ENCODE measurements at places on chromosomes 2 and 18.

GRCh38 chr2:23605236-23605635 lies 220.3 kb downstream of the KLHL29 start:
- DNase-seq, result no peak

GRCh38 chr2:23793476-23793875 lies 133.4 kb downstream of the ATAD2B start:
- DNase-seq, result no peak

GRCh38 chr2:104982111-104982510 lies 55.8 kb upstream of the MRPS9 start:
- no peak for DNase-seq

GRCh38 chr18:45379903-45380302 lies 235.4 kb upstream of the SLC14A2 start:
- no peak for DNase-seq

DNA sequence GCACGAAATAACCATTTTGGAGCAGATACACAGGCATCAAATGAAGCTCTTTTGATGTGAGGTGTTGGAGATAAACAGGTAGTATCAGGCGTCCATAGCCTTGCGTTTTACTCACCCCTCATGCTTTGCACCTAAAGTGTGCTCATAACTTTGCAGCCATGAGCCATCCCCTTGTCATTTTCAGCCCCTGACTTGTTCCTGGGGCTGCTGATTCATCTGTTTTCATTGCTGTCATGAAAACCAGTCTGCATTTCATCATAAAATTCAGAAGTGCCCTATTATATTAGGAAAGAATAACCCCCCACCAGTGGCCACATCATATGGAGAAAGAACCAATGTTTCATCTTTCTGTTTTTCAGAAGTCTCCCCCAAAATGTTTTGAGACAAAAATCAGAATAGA lies 329.7 kb upstream of the NRP2 start:
- DNase-seq, result no peak

DNA sequence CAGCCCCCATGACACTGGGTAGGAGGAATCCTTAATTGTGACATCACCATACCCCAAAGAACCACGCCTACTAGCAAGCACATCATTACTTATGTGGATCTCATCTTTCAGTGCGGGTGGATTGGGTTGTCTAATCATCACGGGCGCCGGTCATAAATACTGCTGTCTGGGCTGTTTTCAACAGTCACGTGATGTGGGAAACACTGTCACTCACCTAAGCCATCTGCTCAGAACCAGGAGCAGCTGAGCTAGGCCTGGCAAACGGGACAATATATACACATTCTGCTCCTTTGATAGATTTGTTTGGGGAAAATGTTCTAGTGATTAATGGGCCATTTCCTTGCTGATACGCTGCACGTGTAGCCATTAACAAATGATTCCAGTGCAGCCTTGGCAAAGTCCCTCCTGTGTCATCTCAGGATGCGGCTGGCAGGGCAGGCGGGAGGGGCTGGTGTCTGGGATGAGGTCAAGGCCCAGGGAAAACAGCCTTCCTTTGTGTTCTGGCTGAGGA lies 145.9 kb upstream of the COPS8 start:
- DNase-seq, result no peak

GRCh38 chr2:56325661-56326345 lies 142.0 kb downstream of the CCDC85A start:
- DNase-seq, result no peak

DNA sequence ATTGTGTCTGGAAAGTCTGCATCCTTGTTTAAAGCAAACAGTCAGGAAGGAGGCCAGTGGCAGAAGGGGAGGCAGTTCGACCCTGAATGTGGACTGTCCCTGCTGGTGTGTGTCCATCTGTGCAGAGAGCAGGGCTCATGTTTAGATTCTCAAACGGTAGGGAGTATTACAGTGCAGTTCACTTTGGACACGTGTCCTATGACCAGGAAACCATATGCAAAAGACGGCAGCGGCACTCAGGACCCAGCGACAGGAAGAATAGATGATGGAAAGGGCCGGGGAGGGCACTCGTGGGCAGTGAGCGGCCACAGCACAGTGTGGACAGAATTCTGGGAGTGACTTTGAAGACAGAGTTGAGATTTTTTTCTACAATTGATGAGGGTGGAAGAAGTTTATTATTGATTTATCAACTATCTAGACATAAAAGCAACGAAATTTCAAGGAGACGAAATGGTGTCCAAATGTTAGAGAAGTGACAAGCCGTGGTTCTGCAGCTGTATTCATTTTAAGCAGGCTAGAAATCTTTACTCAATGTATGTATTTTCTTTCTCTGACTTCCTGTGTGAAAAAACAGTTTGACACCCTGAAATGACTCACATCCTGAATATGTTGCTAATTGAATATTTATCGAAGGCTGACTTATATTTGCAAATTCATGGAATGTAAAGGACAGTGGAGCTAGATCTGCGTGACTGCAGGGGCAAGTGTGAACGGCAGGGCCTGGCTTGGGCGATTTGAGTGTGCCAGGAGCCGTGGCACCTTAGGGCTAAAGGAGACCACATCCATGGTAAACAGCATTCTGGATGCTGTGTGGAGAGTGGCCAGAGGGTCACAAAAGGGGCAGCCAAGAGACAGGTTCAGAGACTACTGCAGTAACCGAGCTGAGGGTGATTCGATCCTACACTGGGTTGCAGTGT lies 214.2 kb downstream of the PTGR3 start:
- no peak for DNase-seq

- DNase-seq, result no peak
Measured at GRCh38 chr18:60593249-60593648, 220.7 kb upstream of the MC4R start.

- DNase-seq, result no peak
Measured at GRCh38 chr2:100852447-100852846, 32.5 kb downstream of the NPAS2 start.

DNA sequence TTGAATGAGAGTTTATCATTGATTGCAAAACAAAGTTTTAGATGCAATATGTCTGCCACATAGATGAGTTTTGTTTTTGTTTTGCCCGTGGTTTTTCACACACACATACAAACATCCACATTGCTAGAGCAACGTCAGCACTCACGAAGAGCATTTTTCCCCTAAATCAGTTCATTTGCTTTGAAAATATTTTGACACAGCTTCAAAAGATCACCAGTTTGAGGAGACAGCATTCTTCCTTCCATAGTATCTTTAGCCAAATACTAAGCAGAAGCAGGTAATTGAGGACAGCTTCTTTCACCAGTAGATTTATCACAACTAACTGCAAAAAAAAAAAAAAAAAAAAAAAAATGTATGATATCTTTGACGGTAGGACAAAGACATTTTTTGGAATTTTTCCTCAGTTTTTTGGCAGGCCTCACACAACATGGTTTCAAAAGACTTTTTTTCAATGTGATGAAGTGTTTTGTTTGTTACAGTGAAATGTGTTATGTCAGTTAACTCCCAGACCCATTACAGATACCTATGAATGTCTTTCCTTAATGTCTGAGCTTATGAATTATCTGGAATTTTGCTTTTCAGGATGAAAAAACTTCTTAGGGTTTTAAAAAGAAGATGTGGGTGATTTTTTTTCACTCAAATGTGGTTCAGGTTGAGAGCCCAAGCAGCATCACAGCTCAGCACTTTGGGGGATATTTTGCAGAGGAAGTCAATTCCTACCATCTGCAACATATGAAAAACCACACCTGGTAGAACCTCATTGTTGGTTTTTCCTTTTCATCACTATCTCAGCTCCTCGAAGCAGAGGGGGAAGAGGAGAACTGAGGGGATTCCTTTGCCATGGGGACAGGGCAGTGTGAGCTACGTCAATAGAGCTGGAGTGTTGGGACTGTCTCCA lies 31.6 kb downstream of the AOX1 start:
- no peak for DNase-seq

GRCh38 chr2:162267496-162267895 lies 24.3 kb upstream of the FAP start:
- no peak for DNase-seq

- DNase-seq, result no peak
Measured at GRCh38 chr2:188623995-188624643, 332.4 kb downstream of the GULP1 start.

GRCh38 chr2:1567556-1568344 lies 154.5 kb downstream of the TPO start:
- DNase-seq, result no peak

DNA sequence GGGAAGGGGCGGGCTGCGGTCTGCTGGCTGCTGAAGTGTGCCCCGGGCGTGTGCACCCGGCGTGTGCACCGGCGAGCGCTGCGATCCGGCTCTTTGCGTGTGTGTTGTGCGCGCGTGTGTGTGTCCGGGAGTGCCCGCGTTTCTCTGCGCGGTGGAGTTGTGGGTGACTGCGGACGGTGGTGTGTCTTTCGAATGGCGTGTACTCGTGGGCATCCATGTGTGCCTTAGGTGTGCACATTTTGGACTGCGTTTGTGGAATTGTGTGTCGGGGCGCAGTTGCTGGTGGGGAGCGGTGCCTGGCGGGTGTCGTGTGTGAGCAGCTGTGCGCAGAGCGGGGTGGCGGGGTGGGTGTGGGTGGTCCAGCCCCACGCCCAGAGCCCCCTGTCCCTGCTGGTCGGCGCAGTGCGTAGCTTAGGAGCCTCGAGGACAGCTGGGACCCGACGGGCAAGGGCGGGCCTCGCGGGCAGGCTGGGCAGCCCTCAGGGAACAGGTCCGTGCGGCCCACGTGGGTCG lies 533 bp downstream of the HPCAL1 start:
- DNase-seq, result no peak

GRCh38 chr18:7329016-7329415 lies 98.1 kb downstream of the LRRC30 start:
- DNase-seq, result no peak

DNA sequence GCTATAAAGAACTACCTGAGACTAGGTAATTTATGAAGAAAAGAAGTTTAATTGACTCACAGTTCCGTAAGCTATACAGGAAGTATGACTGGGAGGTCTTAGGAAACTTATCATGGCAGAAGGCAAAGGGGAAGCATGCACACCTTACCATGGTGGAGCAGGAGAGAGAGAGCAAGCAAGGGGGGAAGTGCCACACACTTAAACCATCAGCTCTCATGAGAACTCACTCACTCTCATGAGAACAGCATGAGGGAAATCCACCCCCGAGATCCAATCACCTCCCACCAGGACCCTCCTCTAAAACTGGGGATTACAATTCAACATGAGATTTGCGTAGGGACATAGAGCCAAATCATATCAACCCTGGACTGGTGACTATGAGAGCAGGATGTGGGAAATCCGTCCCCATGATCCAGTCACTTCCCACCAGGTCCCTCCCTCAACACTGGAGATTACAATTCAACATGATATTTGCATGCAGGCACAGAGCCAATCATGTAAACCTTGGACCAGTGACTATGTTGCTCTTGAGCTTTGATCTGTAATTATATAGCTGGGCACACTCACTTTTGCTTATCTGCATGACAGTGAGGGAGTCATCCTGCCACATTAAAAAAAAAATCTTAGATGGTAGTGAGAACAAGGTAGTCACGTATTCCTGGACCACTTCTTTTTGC lies 12.9 kb downstream of the ADAM23 start:
- no peak for DNase-seq

DNA sequence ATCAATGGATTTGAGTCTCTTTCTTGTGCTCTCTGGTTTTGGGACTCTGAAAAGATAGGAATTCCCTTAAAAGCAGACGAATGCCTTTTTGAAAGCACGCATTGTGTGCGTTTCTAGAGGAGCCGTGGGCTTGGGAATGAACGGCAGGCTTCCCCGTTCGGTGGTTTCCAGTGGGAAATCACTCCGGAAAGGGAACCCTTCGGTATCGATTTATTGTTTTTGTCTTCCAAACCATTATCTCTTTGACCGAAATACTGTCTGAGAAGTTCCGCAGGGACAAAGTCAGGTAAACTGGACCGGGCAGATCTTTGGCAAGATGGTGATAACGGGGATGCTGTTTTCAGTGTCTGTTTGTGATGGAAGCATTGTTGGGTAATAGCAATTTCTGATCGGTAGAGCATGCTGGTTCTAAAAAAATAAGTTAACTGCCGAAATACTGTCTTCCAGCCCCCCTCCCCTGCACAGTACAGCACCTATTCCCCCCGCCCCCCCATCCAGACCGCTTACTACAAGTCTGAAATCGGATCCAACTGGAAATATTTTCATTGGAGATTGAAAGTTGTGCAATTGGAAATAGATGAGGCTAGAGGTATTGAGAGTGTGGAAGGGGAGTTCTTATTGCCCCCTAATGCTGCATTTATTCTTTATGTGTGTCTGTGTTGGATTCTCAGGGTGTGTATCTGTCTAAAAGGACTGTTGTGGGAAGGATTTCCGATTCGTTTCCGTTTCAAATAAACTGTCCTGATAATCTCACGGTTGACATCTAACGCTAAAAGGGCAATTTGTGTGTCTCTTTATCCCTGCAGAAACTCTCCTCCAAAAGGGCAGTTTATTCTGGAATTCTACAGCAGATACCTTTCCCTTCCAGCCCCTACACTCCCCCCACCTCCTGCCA lies 635 bp downstream of the SETBP1 start:
- DNase-seq, result no peak

GRCh38 chr2:127145280-127145895 lies 38.4 kb upstream of the BIN1 start:
- DNase-seq, result no peak

DNA sequence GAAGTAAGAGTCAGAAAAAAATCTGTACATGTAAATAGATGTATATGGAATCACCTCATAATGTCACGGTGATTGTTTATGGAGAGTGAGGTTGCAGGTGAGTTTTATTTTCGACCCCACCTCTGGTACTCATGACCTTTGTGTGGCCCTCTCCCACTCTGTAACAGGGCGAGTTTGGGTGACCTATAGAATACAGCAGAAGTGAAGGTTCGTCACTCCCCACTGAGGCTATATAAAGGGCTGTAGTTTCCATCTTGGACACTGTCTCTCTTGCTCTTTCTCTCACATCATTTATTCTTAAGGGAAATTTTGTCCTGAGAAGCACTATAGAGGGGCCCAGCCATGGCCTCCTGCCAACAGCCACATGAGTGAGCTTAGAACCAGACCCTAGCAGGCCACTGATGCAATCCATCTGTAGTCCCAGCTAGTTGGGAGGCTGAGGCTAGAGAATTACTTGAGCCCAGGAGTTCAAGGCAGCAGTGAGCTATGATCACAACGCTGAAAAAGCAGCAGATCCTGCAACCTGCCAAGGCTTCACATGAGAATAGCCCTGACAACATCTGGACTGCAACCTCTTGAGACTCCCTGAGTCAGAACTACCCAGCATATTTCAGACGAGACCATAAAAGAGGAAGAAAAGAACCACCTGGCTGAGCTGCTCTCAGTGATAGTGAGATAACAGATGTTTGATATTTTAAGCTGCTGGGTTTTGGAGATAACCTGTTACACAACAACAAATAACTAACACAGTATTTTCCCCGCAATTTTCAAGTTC lies 74.3 kb upstream of the SLC1A4 start:
- no peak for DNase-seq

Measured in nephron progenitor cell (in vitro differentiated cells).